Fibroblast of the aortic adventitia (primary cell): ENCODE measurements at places on chromosomes 5 and 9. TPM values are rescaled to one million over a fixed set of nuclear protein-coding genes. Genes with fewer than 3 reads are reported as not detected.

- no peak for DNase-seq
Measured at GRCh38 chr9:136051453-136051836, 43.6 kb downstream of the NACC2 start.

DNA sequence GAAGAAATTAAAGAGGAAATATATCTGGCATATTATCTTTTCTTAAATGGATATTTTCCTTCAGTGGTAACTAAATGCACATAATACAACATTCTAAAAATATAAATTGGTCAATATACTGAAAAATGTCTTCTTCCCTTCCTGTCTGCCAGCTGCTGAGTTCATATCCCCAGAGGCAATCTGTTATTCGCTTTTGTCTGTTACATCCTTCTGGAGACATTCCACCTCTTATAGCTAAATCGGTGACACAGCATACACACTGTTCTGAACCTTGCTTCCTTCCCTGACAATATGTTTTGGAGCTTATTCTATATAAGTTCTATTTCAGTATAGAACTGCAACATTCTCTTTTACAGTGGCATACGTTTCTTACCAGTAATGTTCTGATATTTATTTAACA is 147.8 kb downstream of the TENT4A start:
- no peak for DNase-seq

DNA sequence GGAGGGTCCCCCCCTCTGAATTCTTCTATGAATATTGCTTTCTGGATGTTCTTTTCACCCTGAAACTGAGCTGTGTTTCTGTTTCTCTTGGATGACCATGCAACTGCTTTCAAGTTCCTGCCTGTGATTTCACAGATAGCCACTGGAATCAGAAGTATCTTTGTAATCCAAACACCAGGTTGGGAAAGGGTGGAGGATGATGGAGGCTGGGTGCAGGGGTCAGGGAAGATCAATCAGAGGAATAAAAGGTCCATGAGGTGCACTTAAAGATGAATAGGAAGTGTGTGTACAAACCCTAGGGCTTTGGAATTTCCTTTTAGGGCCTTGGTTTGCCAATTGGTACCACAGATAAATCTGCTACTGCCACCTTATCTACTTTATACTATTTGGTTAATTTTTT is 68.2 kb upstream of the AGXT2 start:
- DNase-seq, result no peak

GRCh38 chr9:9412241-9412640 is 1200.6 kb downstream of the PTPRD start:
- no peak for DNase-seq

GRCh38 chr5:54753034-54753433 is 232.4 kb downstream of the ESM1 start:
- peak; percentile 70 for DNase-seq

DNA sequence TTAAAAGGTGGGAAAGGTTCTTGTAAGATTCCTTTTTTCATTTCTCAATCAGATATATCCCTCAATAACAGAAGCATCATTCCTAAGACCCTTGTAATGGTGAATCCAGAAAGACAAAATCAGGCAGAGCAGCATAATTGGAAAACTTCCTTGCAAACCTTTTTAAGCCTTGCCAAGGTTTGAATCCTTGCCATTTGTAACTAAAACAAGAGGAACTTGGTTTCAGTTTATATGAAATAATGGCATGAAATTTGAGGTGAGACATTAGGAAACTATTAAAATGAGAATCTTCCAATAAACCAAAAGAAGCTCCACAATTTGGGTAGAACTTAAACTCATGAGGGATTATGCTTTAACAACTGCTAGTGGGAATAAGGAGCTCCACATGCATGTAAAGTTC is 384.7 kb upstream of the SMC2 start:
- no peak for DNase-seq

ANKRD34B gene
- total RNA-seq, result not detected in 2 replicates

CRB2 gene
- 0.08 TPM in 1 of 2 replicates, not detected in the other for total RNA-seq

TTC33 gene
- total RNA-seq, result 13.7 and 15.9 TPM in 2 replicates

WWC1 gene
- total RNA-seq, result 0.45 and 2.7 TPM in 2 replicates

NR5A1 gene
- not detected in 2 replicates for total RNA-seq
